ENCODE measurements at places on chromosomes 4 and X.

GRCh38 chrX:113741744-113742143, 842.1 kb upstream of the HTR2C start:
- DNase-seq, result peak; percentile 18

DNA sequence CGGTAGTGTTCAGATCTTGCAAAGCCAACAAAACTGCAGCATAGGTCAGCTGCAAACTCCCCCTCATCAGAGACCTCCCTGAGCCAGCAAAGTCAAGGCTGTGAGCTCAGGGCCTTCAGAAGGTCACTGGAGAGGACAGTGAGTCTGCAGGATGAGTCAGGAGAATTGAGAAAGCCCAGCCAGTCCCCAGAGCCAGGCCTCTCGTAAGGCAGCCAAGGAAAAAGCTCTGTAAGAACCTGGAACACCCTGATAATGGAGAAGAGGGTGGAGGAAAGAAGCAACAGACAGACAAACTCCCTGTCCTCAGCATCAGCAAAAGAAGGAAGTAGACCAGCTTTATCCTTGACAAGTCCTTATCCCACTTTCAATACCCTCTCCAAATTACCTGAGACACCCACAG, 33.0 kb downstream of the GRIA3 start:
- DNase-seq, result no peak

DNA sequence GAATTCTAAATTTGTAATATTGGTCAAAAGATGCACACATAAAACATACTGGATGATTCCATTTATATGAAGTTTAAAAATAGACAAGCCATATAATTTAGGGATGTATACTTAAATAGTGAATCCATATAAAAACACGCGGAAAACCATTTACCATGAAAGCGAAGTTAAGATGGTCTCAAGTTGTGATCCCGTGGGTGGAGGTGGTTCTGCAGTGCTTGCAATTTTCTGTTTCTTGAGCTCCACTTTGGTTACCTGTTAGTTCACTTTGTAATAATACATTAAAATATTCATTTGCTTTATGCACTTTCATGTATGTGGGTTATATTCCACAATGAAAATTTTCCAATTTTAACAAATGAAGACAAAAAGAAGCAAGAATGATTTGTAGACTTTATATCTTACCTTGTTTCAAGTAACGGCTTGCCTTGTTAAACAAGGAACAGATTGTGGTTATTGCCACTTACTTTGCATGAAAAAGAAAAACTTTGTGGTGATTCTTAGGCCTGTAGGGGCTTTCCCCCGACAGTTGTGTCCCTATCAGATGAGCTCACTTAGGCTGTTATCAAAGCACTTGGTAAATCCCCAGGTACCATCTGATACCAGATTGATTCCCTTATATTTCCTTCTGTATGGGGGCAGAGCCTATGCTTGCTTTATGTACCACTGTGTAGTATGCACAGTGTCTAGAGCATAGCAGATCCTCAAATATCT, 12.2 kb downstream of the UCP1 start:
- DNase-seq, result no peak

- DNase-seq, result no peak
Measured at GRCh38 chr4:78244705-78245485, 187.8 kb downstream of the FRAS1 start.

GRCh38 chr4:544386-545105, 31.5 kb downstream of the TMEM271 start:
- DNase-seq, result no peak

DNA sequence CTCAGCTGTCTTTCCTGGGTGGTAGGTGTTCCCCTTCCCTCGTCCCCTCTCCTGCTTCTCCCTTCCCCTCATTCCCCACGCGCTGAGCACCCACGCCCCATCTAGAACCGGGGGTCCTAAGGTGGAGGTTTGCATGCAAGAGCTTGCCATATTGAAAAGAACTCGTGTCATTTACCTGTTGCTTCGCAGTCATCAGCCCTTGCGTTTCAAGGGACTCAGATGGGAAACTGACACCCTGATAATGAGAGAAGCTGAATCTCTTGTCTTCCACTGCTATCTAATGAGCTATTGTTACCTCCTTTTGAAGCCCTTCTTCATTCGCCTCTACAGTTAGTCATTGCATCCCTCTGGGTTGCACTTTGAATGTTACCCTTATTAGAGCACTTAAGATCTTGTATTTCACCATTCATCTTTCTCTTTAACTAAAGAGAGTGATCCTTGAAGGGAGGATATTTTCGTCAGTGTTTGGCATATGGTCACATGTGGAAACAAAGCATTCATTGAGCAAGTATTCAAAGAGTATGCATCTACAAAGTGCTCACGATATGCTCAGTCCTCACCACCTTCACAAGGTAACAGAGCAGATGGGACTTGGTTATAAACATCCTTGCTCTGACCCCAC, 25.7 kb downstream of the ARL9 start:
- DNase-seq, result no peak

GRCh38 chr4:77028246-77028645, 47.5 kb downstream of the CCNI start:
- no peak for DNase-seq

GRCh38 chr4:124155239-124155638, 557.3 kb downstream of the ANKRD50 start:
- no peak for DNase-seq

- no peak for DNase-seq
Measured at GRCh38 chrX:20205927-20206708, 60.6 kb downstream of the RPS6KA3 start.

All from Kasumi-1 (cell line).